ENCODE measurements at places on chromosomes 12 and 14.

DNA sequence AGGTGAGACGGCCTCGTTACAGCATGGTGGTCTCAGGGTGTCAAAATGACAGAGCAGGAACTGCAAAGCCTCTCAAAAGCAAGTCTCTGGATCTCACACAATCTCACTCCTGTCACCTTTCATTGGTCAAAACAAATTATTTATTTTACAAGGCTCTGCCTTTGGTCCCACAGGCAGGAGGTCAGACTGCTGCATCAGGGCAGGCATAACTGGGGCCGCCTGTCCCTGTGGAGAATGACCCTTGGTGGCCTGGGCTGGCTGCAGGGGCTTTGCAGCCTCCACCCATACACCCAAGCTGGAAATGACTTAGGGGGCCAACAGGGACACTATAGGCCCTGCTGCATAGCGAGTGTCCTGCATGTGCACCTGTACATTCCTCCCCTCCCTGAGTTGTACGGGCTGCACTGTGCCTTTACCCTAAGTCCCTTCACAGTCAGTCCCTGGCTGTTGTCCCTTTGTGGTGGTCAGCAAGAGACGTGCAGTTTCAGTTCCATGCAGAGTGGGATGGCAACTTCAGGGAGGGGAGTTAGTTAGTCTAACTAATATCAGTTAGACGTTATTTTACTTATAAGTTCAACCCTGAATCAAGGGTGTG is 28.1 kb downstream of the PEX5 start:
- DNase-seq: no peak

- DNase-seq: no peak
Measured at GRCh38 chr14:77245820-77246219, 25.2 kb downstream of the NGB start.

DNA sequence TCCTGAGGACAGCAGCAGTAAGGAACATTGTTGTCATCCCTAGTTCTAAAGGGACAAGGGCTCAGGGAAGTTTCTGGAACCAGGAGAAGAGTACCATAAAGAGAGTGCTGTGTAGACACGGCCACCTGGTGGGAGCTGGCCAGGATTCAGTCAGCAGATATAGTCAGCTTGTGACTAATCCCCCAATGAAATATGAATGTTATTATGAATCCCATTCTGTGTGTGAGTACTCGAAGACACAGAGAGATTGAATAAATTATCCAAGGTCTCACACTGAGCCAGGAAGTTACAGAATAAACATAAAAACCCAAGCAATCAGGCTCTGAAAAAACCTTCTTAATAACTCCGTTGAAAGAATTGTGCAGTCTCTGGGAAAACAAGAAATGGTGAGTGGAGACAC is 1359.5 kb downstream of the AACS start:
- no peak for DNase-seq

GRCh38 chr14:92341791-92342190 is 18.8 kb downstream of the SLC24A4 start:
- no peak for DNase-seq

GRCh38 chr12:126182619-126183236 is 1117.5 kb downstream of the AACS start:
- peak; percentile 42 for DNase-seq

DNA sequence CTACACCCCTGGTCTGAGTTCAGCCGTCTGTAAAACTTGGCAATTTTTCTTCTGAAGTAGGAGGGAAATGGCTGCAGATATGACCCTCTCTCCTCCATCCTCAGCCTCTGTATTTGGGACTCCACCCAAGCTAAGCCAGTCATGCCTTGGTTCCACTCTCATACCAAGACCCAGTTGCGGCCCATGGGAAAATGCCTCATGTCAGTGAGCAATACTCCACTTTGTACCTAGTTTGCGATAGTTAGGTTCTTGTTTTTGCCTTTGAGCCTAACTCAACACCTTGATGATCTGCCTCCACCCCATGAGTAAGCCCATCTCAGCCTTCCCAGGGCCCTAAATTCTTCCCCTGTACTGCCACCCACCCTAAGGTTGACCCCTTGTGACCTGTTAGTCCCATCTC is 143.4 kb downstream of the HMGA2 start:
- no peak for DNase-seq

DNA sequence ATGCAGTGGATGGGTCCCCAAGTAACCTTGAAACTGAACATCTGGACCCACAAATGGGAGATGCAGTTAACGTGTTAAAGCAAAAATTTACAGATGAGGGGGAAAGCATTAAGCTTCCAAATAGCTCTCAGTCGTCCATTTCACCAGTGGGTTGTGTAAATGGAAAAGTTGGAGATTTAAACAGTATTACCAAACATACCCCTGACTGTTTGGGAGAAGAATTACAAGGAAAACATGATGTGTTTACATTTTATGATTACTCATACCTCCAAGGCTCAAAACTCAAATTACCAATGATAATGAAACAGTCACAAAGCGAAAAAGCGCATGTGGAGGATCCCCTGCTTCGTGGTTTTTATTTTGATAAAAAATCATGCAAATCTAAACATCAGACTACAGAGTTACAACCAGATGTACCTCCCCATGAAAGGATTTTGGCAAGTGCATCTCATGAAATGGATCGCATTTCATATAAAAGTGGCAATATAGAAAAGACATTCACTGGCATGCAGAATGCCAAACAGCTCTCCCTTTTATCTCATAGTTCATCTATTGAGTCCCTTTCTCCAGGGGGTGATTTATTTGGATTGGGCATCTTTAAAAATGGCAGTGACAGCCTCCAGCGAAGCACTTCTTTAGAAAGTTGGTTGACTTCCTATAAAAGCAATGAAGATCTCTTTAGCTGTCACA is 116.6 kb upstream of the NPAS3 start:
- DNase-seq: no peak

- DNase-seq: no peak
Measured at GRCh38 chr12:130288206-130288605, 49.5 kb upstream of the PIWIL1 start.

DNA sequence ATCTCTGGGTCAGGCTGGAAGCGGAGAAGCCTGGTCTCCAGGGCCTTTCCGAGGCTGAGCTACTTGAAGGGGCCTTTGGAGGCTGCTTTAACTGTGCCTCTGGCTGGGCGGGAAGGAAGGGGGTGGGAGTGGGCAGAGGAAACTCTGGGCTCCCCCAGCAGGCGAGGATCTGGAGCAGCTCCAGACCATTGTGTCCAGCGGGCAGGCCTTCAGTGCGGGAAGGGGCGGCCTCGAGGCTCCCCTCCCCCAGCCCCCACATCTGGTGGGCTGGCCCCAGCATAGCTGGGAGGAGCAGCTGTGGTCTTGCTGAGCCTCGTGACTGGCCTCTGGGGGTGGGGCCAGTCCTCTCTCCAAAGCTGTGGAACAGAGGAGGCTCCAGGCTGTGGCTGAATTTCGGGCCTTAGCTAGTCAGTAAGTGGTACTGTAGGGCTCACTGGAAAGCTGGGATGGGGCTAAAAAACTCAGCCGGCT is 3.4 kb downstream of the TAMALIN start:
- DNase-seq: peak; percentile 76

DNA sequence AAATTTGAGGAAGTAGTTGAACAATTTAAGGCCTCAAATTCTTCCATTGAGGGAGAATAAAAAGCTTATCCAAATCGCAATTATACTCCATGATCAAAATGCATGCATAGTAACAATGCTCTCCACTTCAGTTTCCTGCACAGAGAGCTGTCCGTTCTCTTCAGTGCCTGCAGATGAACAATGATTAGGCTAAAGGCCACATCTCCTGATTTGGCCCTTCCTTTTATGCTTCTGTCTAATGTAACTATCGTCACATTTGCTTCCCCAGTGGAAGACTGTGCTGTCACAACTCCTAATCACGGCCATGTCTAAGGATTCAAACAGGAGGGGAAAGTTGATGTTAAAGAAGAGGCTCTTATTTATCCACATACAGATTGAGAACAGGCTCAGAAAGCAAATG is 113.6 kb upstream of the NPAS3 start:
- no peak for DNase-seq

DNA sequence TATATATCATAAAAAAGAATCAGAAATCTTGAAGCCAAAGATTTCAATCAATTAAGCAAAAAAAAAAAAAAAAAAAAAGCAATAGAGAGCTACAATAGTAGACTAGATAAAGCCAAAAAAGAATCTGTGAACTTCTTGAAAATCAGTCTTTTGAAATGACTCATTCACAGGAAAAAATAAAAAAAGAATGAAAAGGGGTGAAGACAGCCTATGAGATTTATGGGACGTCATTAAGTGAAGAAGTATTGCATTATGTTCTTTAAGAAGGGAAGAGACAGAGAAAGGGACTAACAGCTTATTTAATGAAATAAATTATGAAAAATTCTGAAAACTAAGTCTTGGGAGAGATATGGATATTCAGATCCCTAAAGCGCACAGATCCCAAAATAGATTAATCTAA is 103.8 kb downstream of the ACSS3 start:
- DNase-seq: peak; percentile 20

DNA sequence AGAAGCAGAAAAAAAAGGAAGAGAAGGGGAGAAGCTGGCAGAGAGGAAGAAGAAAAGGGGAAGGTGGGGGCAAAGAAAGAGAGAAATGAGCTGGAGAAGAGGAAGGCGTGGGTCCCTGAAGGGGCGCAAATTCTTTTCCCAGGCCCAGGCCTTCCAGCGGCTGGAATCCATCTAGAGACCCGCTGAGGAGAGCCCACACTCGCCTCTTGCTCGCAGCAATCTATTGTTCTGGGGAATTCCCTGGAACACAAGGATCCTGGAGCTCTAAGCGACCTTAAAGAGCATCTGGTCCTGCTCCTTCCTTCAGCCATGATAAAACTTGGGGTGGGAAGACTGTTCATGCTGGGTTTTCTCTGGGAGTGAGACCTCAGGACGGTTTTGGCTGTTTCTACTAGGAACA is 41.2 kb upstream of the FKBP4 start:
- DNase-seq: no peak

DNA sequence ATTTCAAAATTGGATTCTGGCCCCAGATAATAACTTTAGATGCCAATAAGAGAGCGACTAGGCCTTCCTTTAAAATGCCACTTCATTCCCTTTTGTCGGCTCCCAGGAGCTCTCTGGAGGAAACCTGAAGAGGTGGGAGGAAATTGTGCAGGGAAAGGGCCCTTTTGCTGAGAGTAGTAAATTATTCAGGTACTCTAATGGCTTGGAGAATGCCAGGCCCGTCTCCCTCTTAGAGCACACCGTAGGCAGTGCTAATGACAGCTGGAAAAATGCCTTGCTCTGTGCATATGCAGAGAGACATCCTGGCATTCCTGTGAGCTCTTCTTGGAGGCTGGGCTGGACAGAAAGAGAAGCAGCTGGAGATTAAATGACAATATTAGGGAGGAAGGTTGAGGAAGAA is 115.0 kb upstream of the RPH3A start:
- no peak for DNase-seq

- no peak for DNase-seq
Measured at GRCh38 chr12:2286047-2286446, 233.3 kb downstream of the CACNA1C start.

- no peak for DNase-seq
Measured at GRCh38 chr12:1927051-1927680, 8.7 kb upstream of the CACNA2D4 start.

- no peak for DNase-seq
Measured at GRCh38 chr12:118011961-118012360, 4.5 kb upstream of the RFC5 start.

- DNase-seq: no peak
Measured at GRCh38 chr14:37894463-37894862, 299.0 kb downstream of the TTC6 start.
